ENCODE measurements at places on chromosomes 12 and 14. TPM values are rescaled to one million over a fixed set of nuclear protein-coding genes. Genes with fewer than 3 reads are reported as not detected.

DNA sequence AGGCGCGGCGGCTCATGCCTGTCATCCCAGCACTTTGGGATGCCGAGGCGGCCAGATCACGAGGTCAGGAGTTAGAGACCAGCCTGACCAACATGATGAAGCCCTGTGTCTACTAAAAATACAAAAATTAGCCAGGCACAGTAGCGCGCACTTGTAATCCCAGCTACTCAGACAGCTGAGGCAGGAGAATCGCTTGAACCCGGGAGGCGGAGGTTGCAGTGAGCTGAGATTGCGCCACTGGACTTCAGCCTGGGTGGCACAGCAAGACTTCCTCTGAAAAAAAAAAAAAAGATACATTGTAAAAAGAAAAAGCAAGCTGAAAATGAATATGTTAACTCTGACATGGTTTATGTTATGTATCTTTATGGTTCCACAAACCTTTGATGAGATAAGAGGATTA lies 33.6 kb downstream of the RPGRIP1 start:
- no peak for DNase-seq

- no peak for DNase-seq
These were observed 706.8 kb downstream of the TRHDE start for GRCh38 chr12:72978999-72979398.

DNA sequence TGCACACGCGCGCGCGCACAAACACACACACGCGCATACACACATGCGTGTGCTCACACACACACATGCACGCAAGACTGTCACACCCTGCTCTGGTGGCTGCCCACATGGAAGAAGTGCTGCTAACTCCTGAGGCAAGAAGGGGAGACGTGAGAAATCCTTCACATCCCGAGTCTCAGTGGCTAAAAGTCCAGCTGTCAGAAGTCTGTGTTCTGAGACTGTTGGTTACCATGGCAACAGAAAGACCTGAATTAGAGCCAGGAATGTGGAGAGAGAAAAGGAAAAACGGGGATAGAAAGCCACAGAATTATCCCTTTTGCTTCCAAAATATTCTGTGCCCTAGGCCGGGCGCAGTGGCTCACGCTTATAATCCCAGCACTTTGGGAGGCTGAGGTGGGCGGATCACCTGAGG lies 71.2 kb downstream of the PPFIBP1 start:
- DNase-seq: peak; percentile 69

DNA sequence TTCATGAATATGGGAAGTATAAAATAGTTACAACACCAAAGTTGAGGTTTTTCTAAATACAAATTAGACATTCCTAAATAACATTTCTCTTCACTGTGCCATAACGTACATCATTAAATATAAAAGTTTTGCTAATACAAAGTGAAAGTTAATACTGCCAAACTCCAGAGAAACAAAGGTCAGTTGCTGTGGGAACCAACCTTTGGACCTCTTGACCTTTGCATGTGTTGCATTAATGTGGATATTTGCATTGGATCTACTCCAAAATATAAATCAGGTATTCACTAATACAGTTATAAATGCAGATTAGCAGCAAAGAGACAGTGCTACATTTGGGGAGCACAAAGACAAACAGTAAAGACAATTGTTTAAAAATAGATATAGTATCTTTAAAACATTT lies 366.0 kb upstream of the USP15 start:
- DNase-seq: no peak

GRCh38 chr14:72559202-72559601 lies 334.7 kb downstream of the DPF3 start:
- DNase-seq: no peak

Gene NT5DC3
- total RNA-seq: 3.1 TPM

Gene TMEM132C
- 2.6 TPM for total RNA-seq

Gene SLC15A5
- total RNA-seq: not detected
